Occipital lobe (tissue), 3 donors: ENCODE measurements at places on chromosomes 2 and 18.

GRCh38 chr18:51248685-51249084, 51.2 kb upstream of the MEX3C start:
- no peak for DNase-seq

GRCh38 chr2:128716299-128716721, 397.6 kb upstream of the HS6ST1 start:
- DNase-seq = no peak

GRCh38 chr2:79292958-79293315, 133.4 kb upstream of the REG3A start:
- DNase-seq = no peak

GRCh38 chr2:70191244-70191735, 471 bp upstream of the C2orf42 start:
- no peak for DNase-seq

DNA sequence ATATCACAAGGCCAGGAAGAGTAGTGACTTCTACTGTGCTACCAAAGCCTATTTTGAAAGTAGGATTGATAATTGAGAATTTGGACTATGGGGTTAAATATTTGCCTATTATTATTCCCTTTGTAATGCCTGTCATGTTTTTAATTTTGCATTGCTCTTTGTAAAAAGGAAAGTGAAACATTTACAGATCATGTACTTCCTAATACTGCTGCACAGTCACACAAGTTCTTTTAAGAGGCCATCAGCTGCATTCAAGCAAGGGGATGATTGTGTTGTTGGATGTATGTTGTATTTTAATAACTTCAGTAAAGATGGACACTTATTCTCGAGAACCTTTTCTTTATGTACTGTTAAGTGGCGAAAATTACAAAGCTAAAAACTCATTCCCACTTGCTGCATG, 70.1 kb downstream of the PLEKHA3 start:
- no peak for DNase-seq

DNA sequence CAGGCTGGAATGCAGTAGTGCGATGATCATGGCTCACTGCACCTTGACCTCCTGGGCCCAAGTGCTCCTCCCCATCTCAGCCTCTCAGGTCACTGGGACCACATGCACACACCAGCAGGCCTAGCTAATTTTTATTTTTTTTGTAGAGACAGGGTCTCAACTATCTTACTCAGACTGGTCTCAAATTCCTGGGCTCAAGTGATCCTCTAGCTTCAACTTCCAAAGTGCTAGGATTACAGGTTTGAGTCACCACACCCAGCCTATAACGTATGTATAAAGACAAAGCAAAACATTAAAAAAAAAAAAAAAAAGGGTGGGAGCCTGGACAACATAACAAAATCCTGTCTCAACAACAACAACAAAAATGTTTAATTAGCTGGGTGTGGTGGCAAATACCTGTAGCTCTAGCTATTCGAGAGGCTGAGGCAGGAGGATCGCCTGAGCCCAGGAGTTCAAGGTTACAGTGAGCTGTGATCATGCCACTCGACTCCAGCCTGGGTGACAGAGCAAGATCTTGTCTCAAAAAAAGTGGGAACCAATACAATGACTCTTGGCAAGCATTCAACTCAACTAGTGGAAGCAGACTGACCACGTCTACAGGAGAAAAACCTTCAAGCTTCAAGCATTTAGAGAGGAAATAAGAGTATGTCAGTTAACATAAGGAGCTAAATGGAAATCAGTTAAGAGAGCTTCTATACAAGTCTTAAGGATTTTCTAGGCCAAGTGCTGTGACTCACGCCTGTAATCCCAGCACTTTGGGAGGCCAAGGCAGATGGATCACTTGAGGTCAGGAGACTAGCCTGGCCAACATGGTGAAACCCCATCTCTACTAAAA, 2.6 kb downstream of the GTF3C2 start:
- no peak for DNase-seq

GRCh38 chr2:169495310-169495928, 14.1 kb upstream of the KLHL41 start:
- no peak for DNase-seq

GRCh38 chr2:187500585-187501359, 52.7 kb upstream of the CALCRL start:
- DNase-seq = no peak

DNA sequence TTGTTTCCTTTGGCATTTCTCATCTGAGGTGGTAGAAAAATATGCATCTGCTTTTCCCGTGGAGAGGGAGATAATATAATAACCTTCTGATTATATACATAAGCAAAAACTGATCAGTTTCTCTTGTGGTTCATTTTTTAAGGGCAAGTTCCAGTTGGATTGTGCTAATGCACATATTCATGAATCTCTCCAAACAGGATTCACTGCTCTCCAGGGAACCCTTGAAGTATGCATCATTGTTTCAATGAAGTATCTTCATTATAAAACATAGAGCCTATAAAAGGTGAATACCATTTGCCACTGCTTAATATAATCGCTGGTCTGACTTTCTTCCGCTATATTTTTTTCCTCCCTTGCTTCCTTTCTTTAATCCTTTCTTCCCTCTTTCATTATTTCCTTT, 384.7 kb downstream of the FIGN start:
- DNase-seq = no peak
